ENCODE measurements at places on chromosomes 12 and 14.

DNA sequence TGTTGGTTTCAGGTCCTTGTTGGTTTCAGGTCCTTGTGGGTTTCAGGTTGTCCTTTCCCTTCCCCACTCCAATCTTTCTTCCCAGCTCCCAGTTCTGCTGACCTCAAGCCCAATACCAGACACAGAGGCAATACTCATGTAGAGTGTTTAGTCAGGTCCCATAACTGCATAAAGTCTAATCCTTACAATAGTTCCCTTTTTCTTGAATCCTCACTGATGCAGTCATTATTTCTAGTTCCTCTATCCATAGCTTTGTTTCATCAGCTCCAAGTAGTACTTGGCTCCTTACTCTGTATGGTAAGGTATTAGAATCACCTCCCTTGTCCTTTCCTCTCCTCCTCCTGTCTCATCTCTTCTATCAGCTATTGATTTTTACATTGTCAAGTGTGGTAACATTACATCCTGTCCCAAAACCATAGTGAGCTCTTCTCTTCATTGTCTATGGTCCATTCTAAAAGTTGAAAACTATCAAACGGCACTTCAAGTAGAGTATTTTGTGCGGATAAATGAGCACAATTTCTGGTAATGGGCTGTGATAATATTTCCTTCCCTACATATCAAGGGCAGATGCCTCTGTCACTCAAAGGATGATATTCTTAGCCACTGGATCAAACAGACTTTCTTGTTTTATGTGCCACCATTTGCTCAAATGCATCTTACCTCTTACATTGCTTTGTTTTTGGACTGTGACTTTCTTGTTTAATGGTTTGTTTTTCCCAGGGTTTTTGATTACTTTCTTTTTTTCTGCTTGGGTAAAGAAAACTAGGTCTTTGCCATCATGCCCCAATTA lies 57.2 kb upstream of the JDP2 start:
- no peak for DNase-seq

DNA sequence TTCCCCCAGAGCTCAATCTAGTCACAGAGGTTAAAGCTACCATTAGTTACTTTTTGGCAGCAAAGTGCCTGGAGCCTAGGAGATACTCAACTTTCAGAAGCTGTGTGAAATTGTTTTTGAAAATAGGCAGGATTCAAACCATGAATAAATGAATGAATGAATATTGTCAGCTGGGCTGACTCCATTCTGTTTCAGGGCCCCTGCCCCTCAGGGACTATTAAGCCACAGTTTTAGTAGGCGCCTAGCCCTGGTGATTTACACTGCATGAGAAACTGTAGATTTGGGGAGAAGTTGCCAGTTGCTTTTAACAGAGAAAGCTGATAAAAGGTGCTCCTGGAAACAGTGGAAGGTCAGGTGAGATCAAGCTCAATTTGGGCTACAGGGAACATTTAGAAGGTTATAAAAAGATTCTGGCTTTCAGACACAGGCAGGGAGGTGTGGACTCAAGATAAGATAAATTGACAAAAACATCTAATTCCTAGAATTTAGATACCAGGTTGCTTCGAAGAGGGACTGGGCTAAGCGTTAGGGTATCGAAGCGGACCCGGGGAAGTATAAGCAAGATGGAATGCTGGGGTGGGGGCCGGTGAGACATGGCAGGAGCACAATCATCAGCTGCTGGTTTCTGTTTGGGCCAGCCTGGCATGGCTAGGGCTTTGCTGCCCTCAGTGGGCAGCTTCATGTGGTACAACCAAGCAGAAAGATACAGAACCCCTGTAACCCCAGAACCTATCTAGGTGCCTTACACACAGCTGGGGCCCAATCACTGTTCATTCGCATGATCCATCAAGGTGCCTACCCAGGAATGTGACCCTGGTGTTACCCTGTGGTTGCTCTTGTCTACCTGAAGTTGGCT lies 14.9 kb upstream of the CELA1 start:
- no peak for DNase-seq

DNA sequence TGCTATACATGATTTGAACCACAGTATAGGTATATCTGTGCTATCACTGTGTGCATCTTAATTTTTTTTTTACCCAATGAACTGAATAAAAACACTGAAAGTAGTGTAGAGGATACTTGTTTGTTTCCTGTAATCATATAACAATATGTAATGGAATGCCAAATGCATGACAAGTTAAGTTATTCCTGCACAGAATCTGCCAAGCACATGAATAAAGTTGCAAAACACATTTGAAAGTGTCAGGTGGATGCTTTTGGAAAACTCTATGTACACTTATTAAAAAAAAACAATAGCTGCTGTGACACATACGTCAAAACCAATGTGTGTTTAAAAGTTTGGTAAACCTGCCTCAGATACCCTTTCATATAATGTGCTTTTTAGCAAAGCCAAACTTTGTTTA lies 1638.1 kb upstream of the SEL1L start:
- no peak for DNase-seq

DNA sequence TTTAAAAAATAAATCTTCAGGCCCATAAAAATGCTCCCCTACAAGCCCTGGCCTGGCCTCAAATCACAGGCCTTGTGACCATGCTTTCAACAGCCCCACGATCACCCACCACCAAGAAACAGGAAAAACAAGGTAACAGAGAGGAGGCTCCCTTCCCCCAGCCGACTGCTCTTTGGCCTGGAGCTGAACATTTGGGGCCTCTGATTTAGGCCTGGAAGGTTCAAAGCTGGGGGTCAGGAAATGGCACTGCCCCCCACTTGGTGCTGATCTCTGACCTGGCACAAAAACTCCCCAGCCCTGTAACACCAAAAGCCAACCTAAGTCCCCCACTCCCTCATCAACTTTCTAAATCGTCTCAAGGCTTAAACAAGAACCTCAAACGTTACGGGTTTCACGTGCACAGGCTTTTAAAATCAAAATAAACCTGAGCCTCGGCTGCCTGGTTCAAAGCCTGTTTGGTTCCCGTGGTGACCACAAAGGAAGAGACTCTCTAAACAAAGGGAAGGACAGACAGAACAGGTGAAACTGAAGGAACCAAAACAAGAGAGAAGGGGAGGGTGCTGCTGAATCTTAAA lies 9.0 kb downstream of the ACTN1 start:
- DNase-seq, result no peak

DNA sequence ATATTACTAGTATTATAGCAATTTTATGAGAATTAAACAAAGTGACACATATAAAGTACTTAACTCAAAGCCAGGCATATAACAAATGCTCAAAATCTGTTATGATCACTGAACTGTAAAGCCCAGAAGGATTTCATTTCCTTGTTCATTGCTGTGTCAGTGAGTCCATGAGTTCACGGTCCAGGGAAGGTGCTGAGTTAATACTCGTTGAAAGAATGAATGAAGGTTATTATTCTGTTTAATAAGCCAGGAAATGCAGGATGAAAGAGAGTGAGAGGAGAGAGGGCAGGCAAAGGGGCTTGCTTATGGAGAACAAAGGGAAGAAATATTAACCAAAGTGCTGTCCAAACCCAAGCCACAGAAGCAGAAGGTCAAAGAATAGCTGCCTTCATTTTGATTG lies 40.2 kb upstream of the NT5DC3 start:
- no peak for DNase-seq

- no peak for DNase-seq
These were observed 33.3 kb upstream of the BEGAIN start for GRCh38 chr14:100620255-100621100.

GRCh38 chr12:111748151-111748672 lies 18.5 kb upstream of the ALDH2 start:
- no peak for DNase-seq

DNA sequence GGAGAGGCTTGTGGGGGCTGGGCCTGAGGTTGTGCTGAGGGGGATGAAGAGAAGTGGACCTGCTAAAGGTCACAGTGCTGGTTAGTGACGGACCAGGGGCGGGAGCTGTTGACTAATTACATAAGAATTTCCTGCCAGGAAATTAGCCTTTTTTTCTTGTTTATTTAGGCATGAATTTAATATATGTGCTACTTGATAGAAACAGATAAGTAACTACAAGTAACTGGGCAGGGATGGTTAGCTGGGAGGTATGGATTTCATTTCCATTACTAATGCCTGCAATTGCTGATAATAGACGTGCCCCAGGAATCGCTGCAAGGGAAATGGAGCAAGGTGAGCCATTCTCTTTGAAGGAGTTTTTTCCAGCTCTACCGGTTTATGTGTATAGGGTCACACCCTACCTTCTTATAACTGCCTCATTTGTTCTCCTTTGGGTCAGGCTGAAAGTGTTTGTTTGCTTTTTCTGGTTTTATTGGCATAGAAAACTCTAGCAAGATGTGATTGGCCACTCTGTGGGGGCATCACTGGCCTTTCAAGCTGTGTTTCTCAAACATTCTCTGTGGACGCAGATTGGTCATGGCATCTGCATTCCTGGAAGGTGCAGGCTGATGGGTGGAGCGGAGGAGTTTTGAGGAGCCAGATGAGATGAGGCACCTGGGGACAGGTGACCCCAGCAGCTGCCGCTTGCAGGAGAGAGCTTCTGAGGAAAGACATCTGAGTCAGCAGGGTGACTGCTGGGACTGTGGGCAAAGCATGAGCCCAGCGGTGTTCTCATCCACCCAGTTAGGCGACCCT lies 19.0 kb upstream of the GPRC5A start:
- peak; percentile 63 for DNase-seq
